Activated CD4-positive, alpha-beta T cell treated with anti-CD3 and anti-CD28 coated beads, Interleukin-2, amount 50 U/mL, for 1 hour (primary cell): ENCODE measurements at places on chromosomes 5 and 9.

- DNase-seq = no peak
These were observed 80.2 kb upstream of the ZNF169 start for GRCh38 chr9:94178927-94179326.

- DNase-seq = no peak
These were observed 146.3 kb downstream of the DMAC1 start for GRCh38 chr9:7653262-7653661.

DNA sequence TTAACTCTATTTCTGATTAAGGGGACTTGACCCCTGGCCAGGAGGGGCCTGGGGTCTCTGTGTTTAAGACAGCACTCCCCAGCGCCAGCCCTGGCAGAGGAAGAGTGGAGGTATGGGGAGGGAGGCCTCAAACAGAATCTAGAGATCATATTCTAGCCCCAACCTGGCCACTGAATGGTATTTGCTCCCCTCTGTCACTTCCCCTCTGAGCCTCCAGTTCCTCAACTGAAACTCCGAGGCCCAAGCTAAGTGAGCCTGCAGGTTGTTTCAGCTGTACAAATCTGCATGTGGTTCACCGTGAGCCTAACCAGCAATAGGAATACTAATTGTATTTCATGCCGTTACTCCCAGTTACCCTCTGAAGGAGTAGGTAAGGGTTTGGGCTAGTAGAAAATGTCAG, 36.0 kb downstream of the ANP32B start:
- no peak for DNase-seq

- DNase-seq = no peak
These were observed 62.0 kb upstream of the CDH6 start for GRCh38 chr5:31131381-31131891.

DNA sequence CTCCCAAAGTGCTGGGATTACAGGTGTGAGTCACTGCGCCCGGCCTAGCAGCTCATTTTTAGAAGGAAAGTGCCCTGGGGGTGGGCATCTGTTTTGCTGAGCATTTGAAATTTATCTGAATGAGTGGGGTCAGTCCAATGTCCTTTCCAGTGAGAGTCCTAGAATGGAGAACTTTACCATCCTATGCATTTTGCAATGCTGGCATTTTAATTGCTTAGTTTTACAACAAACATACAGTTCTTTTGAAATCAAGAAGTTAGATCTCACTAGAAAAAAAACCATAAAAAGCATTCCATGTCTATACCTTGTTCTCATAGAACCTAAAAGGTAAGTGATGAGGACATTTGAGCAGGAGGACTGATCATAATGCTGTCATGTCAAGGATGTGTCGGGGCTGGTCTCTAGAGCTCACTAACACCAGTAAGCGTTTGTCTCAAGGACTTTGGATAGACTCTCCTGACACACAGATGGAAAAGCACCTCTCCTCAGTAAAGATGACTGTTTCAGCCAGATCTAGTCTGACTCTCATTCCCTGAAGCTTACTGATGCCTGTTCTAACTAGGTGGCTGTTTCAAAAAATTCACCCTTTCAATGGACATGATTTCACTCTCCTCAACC, 83.9 kb downstream of the DCP2 start:
- DNase-seq = no peak

DNA sequence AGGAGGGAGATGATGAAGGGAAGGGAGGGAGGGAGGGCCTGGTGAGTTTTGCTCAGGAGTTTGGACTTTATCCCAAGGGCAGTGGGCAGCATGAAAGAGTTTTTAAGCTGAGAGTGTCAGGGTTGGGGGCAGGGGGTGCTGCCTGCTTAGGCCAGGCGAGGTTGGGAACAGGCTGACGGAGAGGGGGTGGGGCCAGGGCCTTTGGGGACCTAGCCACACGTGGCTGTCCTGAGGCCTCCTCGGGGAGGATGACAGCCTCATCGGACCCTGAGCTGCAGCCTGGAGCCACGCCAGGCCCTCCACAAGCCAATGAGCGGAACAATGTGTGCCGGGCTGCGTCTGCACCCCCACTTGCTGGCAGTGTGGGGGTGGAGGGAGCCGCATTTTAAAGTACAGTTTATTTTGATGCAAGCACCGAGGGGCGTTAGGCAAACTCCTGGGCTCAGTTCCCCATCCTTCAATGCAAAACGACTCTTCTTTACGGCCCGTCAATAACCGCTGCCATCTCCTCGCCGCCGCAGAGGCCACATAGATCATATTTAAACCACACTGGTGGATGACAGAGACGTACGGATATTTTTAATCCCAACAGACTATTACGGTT, 5.3 kb upstream of the RXRA start:
- no peak for DNase-seq

DNA sequence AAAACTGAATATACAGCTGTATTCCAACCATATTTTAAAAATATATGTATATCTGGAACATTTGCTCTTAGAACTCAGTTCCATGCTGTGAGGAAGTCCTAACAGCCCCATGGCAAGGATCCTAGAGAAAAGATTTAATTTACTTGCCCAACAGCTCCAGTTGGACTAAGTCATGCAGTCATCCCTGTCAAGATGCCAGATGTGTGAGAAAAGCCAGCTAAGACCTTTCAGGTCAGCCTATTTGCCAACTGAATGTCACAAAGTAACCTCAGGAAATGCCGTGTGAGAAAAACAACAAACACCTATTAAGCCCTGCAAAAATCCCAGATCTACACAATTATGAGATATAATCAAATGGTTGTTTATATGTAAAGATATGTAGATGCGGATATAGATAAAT, 416.3 kb downstream of the NR2F1-AS1 start:
- no peak for DNase-seq

GRCh38 chr5:168286386-168286785, 5.1 kb upstream of the WWC1 start:
- no peak for DNase-seq

DNA sequence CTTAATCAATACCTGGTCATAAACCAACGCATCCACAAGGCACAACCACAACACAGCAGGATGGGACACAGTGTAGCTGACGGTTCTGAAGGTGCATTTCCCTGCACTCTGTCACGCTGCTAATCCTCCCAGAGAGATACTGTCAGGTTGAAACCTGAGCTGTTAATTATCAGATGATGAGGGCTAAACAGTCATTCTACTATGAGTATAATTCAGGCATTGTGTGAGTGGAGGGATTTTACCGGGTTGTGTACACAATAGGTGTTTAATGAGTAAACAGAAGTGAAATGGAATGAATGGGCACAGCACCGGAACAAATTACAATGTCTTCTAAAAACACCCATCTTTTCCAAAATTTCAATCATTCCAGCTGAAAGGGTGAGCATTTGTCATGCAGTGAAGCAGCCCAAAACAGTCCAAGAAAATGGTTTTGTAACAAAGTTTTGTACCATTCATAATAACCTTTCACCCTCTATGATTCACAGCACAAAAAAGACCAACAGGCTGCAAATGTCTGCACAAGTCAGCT, 71.5 kb downstream of the ABCA1 start:
- no peak for DNase-seq

DNA sequence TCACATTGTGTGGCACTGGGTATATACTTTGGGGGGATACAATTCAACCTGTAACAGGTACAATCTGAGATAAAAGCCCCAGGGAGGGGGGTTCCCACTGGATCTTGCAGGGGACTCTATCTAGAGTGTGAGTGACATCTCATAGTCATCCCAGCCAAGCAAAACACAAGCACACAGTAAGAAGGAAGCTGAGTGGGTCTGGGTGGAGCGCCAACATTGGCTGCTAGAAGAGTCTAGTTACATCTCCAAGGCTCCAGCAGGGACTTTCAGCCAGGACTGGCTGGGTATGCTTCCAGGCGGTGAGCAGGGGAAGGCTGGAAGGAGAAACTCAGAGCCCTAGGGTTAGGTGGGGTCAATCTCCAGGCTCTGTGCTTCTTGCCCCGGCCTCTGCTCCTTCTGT, 53.0 kb downstream of the IL31RA start:
- DNase-seq = no peak

DNA sequence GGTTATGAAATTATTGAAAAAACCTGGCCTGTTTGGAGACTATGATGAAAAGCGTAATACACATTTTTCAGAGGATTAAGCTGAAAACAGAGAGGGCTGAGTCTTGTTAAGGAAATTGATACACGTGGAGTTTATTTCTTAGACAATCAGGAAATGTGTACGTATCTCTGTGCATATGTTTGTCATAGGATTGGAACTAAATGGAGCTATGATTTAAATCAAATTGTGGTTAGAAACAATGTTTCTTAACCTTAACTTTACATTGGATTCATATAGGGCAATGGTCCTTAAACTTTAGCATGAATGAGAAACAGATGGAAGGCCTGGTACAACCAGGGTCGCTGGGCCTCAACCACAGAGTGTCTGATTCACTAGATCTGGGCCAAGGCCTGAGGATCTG, 451.6 kb downstream of the CDH18 start:
- no peak for DNase-seq

- no peak for DNase-seq
These were observed 25.6 kb downstream of the STC2 start for GRCh38 chr5:173302546-173303155.

DNA sequence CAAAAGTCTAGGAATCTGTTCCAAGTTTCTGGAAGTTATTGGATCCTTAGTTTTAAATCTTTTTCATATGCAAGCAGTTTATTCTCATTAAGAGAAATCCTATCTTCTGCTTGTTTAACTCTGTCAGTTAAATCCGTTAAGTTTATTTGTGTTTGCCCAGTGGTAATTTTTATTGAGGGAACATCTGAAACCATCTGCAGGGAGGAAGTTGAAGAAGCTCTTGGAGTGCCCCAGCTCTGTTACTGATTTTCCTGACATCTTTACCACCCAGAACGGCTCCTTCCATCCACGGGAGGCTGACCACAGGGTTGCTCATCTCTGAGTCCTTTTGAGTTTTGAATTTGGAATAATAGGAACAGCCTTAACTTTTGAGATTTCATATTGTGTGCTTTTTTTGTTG, 99.9 kb upstream of the ZNF618 start:
- DNase-seq = no peak

DNA sequence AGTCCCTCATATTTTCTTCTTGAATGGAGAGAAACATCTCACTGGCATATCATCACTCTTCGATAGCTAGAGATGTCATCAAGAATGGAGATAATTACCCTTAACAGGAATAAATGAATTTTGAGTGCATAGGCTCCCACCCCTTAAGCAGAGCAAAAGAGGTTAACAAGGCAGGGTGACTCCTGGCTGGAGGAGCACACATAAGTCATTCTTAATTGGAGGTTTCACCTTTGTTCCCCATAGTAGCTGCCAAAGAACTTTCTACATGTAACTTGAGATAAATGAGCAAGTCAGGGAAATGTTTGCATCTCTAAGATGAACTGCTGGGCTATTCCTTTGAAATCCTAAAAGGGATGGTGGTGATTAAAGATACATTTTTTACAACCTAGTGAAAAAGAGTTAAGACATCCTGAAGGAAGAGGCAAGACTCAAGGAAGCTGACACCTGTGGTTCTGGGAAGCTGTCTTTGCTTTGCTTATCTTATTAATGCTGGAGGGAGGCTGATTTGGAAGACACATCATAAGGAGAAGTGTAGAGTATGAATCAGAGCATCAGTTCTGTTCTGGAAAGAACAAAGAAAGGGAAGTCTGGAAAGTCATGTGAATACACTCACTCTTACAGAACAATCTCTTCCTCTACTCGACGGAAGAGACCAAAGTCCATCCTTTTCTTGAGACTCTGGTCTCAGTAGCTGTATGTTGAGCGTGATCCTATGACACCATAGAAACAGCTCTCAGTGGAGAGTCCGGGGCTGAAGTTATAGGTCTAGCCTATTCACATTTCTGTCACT, 326.3 kb downstream of the OSTF1 start:
- DNase-seq = no peak

DNA sequence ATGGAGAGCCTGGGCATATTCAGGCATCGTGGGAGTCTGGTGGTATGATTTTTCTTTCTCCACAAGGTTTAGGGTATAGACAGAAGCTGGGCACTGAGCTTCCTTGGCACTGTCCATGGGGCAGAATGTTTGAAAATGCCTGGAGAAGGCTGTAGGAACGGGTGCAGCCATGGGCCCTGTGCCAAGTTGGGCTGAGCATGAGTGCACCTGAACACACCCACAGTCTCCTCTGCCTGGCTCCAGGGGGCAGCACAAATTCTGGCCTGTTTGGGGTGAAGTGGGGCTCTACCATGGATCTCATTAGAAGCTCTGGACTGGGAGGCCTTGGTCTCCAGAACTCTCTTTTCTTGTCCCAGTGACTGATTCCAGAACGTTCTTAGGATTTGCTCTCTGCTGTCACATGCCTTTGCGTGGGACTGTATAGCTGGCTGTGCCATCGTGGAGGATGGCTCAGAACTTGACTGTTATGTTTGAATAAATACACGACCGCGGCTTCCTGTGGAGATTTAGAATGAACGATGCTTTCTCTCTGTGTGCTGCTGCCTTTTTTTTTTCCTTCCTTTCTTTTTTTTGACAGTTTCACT, 229.8 kb downstream of the FANCC start:
- DNase-seq = no peak

DNA sequence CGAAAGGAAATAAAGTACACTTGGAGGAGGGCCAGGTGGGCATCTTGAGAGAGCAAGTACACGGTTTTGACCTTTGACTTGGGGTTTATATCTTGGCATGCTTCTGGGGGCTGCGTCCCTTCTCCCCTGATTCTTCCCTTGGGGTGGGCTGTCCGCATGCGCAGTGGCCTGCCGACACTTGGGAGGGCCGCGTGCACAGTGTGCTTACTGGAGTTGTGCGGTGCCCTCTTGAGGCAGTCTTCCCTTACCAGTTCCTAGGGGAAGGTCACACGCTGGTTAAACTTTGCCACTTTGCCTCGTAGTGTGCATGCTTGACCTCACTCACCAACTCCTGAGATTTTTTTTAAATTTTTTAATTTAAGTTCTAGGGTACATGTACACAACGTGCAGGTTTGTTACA, 4.3 kb upstream of the CLPTM1L start:
- no peak for DNase-seq

- DNase-seq = no peak
These were observed 172.2 kb downstream of the FAM170A start for GRCh38 chr5:119801570-119801969.

DNA sequence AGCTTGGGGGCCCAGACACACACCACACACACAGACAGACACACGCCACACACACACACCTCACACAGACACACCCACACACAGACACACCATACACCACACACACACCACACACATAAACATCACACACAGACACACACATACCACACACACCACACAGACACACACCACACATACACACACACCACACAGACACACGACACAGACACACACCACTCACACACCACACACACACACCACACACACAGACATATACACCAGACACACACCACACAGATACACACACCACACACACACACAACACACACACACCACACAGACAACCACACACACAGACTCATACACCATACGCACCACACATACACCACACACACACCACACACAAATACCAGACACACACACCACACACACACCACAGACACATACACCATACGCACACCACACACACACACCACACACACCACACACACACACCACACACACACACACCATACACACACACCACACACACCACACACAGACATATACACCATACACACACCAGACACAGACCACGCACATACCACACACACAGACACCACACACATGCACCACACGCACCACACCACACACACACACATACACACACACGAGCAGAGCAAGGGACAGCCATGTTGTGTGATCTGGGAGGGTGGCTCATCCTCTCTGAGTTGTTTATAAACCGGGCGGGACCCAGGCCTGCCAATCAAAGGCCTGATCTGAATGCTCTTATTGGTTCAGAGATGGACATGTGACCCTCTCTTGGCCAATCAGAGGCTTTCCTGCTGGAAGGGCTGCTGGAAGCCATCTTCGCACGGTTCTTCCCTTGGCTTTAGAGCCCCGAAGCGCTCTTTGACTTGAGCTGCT, 148.3 kb downstream of the GAPVD1 start:
- peak; percentile 35 for DNase-seq
